ENCODE measurements at places on chromosomes 16 and 17.

- no peak for DNase-seq
Measured at GRCh38 chr17:4811471-4811870, 4.5 kb downstream of the PLD2 start.

DNA sequence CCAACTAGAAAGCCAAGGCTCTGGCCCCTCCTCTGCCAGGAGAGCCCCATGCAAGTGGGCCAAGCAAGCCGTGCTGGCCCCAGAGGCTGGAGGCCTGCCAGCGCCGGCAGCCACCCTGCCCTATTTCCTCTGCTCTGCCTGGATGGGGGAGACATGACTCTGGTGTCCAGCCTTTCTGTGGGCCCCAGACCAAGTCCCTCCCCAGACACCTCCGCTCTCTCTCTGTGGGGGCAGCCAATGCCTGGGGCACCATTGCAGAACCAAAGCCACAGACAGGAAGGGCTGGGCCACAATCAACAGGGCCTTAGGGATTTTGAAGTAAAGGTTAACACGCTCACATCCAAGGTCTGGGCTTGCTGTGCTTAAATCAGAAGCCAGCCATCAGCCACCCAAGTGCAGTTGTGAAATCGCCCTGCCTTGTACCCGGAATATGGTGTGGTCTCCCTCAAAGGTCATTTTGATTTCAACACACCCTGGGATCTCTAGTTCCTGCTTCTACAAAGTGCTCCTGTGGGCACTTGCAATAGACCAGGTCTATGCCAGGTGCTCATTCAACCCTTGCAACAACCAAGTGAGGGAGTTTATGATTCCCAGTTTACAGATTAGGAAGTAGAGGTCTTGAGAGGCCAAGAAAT lies 63.5 kb upstream of the TEX2 start:
- no peak for DNase-seq

DNA sequence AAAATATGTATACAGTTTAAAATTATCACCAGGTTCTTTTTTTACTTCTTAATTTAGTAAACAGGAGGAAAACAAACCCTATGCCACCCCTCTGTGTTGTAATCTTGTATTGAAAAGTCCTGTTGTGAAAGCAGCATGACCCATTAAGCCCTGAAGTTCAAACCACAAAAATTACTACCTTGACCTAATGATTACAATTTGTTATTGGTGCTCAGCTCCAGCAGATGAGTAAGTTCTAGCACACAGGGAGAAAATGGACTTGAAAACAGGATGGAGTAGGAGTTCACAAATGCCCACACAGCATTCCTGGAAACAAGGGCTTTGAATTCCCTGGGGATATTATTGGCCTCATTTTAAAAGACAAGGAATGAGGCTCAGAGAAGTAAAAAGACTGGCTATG lies 505.8 kb upstream of the ERCC4 start:
- no peak for DNase-seq

DNA sequence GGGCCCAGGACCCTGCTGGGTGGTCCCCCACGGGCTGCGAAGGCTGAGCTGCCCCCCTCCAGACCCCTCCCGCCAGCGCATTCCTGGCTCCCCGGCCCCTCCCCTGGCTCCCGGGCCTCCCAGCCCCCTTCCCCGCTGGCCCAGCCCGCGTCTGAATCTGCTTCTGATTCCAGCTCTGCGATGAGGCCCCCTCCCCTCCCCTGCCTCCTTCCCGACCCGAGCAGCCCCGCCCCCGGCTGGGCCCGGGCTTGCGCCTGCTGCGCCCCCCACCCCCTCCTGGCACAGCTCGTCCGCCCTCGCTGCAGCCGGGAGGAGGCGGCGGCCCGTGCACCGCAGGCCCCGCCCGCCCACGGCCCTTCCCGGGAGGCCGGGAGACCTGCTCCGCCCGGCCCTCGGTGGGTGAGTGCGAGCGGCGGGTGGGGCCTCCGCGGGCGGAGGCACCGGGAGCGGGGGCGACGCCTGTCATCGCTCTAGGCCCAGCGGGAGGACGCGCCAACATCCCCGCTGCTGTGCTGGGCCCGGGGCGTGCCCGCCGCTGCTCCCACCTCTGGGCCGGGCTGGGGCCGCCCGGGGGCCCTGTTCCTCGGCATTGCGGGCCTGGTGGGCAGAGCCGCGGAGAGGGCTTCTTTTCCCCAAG lies at the start of gene NTN3:
TSS of gene NTN3 (plus strand) at position 282 of the 637 bp plus-strand sequence. CDS start 405 bp downstream, outside the sequence.
- no peak for DNase-seq

GRCh38 chr17:55533608-55534007 lies 22.4 kb upstream of the SMIM36 start:
- no peak for DNase-seq

All from Panc1 (cell line).